ENCODE measurements at places on chromosomes 3 and 15. TPM values are rescaled to one million over a fixed set of nuclear protein-coding genes. Genes with fewer than 3 reads are reported as not detected.

GRCh38 chr3:129793942-129794310 is 99.6 kb downstream of the TMCC1 start:
- no peak for DNase-seq
- peaks cover 19% of the 10 kb centered on the region for H3K4me1 ChIP-seq
- H3K27me3 ChIP-seq = no peaks in the 10 kb centered on the region
- no peak overlapping the region for H3K27ac ChIP-seq

DNA sequence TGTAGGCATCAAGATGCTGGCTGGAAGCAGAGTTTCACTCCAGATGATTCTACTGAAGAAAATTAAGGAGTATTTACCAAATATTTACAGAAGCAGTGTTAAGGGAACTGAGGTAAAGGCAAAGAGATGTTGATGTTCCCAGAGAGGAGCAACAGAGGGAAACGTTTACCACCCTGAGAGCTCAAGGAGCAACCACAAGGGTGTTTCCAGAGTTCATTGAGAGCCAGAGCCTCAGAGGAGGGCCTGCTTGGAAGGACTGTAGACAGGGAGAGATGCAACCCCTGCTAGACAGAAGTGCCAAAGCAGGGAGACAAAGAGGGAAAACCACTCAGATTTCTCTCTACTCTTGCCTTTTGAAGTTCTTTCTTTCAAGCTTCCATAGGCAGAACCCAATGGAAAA is 474.5 kb downstream of the RBMS3 start:
- H3K4me3 ChIP-seq = no peak overlapping the region
- H3K36me3 ChIP-seq = no peaks in the 10 kb centered on the region
- no peak for DNase-seq

DNA sequence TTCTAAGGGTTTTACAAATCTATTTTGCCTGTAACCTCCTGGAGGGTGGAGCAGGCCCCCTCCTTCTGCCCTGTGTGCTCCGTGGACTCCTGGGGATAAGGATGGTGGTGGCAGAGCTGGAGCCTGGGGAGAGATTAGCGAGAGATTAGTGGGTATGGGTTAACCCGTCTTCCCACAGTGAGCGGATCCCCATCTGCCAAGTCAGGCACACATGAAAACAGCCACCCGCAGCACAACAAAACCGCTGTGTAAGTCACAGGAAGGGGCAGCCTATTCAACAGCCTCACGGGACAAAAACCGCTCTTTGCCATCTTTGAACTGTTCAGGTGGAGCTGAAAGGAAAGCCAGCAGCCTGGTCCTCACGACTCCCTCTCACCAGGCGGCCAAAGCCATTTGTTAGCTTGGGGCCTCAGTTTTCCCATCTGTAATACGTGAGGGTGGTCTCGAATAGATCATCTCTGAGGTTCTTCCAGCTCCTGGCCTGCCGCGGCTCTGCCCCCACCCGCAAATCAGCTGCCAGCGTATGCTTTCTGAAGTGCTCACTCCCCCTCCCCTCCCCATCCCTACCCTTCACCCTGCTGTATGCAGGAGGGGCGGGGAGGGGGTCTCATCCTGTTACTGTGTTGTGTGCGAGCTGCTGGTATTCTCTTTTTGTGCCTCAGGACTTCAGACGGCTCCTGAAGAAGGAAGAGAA is 43.6 kb downstream of the PDIA5 start:
- no peaks in the 10 kb centered on the region for H3K27me3 ChIP-seq
- peaks cover 2% of the 10 kb centered on the region for H3K36me3 ChIP-seq
- no peak overlapping the region for H3K4me3 ChIP-seq
- peaks cover 53% of the 10 kb centered on the region for H3K4me1 ChIP-seq
- no peak for DNase-seq

GRCh38 chr15:93570527-93570926 is 481.5 kb upstream of the RGMA start:
- no peak overlapping the region for H3K4me3 ChIP-seq
- DNase-seq = no peak
- no peak overlapping the region for H3K27ac ChIP-seq

GRCh38 chr15:99224372-99225214 is 24.8 kb downstream of the TTC23 start:
- H3K4me1 ChIP-seq = no peaks in the 10 kb centered on the region
- H3K4me3 ChIP-seq = no peak overlapping the region

- H3K4me3 ChIP-seq = no peak overlapping the region
- no peak for DNase-seq
- no peaks in the 10 kb centered on the region for H3K36me3 ChIP-seq
- no peaks in the 10 kb centered on the region for H3K4me1 ChIP-seq
Observed at GRCh38 chr3:76652524-76652923, 387.4 kb upstream of the ROBO2 start.

DNA sequence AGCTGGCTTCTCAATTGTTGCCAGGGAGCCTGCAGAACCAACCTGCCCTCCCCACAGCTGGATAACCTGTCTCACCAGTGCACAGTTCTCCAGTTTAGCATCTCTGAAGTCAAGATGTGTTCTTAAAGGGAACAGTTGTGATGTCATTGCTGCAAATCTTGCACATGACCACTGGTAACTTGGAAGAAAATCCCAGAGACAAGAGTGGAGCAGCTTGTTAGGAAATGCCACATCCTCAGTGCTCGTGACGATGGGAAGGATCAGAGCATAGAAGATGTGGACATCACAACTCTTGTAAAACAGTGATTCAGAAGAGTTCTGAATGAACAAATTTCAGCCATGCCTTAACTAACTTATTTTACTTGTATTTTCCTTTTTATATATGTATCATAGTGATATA is 36.1 kb upstream of the LIMD1 start:
- peaks cover 15% of the 10 kb centered on the region for H3K4me1 ChIP-seq
- H3K27me3 ChIP-seq = no peaks in the 10 kb centered on the region
- no peak overlapping the region for H3K27ac ChIP-seq
- no peak overlapping the region for H3K4me3 ChIP-seq
- DNase-seq = no peak

The SUSD5 gene
- 0.05 TPM for total RNA-seq

DNA sequence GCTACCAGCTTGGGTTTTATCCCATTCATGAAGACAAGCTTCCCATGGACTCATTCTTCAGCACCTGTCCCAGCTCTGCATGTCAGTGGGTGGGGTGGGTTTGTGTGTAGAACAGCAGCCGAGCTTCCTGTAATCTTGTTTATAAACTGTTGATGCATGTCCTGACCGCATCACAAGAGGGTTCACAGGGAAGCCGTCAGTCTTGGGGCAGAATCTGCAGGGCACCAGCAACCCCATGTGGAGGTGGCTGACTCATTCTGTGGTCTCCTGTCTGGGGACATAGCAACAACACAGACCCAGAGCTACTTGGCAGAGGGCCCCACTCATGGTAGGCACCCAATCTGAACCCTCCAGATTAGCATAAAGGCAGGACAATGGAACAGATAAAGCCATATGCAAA is 35.6 kb downstream of the DAPK2 start:
- no peaks in the 10 kb centered on the region for H3K36me3 ChIP-seq
- no peaks in the 10 kb centered on the region for H3K27me3 ChIP-seq
- peaks cover 32% of the 10 kb centered on the region for H3K4me1 ChIP-seq
- DNase-seq = peak; percentile 61
- H3K4me3 ChIP-seq = peak overlapping the region; percentile 69

- no peaks in the 10 kb centered on the region for H3K4me1 ChIP-seq
- H3K4me3 ChIP-seq = no peak overlapping the region
- no peak overlapping the region for H3K27ac ChIP-seq
- no peaks in the 10 kb centered on the region for H3K27me3 ChIP-seq
- peaks cover 56% of the 10 kb centered on the region for H3K36me3 ChIP-seq
Observed at GRCh38 chr3:27428446-27428845, 55.7 kb downstream of the SLC4A7 start.

- H3K36me3 ChIP-seq = no peaks in the 10 kb centered on the region
- no peak overlapping the region for H3K4me3 ChIP-seq
- no peak for DNase-seq
- H3K4me1 ChIP-seq = no peaks in the 10 kb centered on the region
- H3K27ac ChIP-seq = no peak overlapping the region
Observed at GRCh38 chr3:178381555-178381954, 154.7 kb upstream of the KCNMB2 start.

GRCh38 chr15:57217778-57218598 is 158.3 kb upstream of the CGNL1 start:
- no peaks in the 10 kb centered on the region for H3K27me3 ChIP-seq
- H3K36me3 ChIP-seq = no peaks in the 10 kb centered on the region
- H3K4me1 ChIP-seq = peaks cover 38% of the 10 kb centered on the region

The MGLL gene
- 16.7 TPM for total RNA-seq

DNA sequence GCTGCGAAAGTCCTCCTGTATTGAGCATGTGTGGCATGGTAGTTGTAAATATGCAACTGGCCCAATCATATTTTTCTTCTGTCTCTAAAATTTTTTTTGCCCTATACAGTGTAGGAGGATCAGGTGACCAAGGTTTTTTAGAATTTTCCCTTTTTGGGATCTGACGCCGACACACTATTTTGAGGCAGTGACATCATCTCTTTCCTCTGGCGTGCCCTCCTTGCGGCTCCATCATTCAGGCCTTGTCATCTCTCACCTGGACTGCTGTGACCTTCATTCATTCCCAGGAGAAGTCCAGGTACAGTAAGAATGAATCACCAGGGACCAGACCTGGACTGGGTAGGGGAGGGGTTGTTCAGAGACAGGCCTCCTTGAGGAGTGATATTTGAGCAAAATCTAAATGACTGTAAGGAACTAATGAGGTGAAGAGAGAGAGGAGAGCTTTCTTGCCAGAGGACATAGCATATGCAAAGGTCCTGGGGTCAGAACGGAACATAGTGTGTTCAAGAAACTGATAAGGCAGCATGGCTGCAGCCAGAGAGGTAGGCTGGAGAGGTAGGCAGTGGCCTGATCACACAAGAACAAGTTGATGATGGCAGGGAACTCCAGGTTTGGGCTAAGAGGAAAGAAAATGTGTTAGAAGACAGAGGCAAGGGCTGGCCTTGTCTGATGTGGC is 38.7 kb downstream of the ARNT2 start:
- no peaks in the 10 kb centered on the region for H3K36me3 ChIP-seq
- H3K4me3 ChIP-seq = no peak overlapping the region
- H3K27me3 ChIP-seq = peaks cover 8% of the 10 kb centered on the region
- no peak overlapping the region for H3K27ac ChIP-seq
- DNase-seq = no peak
